Smooth muscle cell of the brain vasculature (primary cell): ENCODE measurements at places on chromosomes 2 and 18.

DNA sequence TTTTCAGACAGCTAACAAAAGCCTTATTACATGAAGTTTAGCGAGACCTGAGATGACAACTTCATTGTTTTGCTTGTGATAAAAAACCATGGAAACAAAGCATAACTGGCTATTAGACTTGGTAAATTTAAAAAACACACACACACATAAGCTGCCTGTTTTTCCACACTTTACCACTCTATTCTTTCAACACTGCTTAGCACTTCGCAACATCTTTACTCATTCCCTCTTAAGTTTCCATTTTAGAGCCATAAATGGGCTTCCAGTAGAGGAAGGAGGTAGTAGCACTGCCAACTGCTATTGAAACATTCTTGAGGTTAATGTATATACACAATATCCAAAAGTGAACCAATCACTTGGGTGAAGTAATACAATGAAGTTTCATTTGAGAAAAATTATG, 54.1 kb downstream of the BAZ2B start:
- no peak for DNase-seq

GRCh38 chr2:179335732-179336131, 71.1 kb upstream of the SESTD1 start:
- no peak for DNase-seq

DNA sequence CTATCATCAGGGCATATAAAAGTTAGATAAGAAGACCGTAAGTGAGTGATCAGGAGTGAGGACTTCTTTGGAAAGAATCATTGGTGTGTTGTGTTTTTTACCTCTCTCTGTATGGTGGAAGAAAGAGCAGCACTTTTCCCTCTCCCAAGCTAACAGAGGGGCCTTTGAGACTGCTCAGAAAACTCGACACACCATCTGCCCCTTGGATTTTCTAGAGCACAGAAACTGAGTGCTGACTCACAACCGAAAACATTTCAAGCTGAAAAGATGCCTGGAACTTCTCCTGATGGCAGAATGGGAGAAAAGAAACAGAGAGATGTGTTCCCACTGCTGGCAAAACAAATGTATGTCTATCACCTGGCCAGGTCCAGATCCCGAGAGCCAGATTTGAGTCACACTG, 156.6 kb downstream of the DNAH7 start:
- no peak for DNase-seq

- DNase-seq, result no peak
Observed at GRCh38 chr2:57760381-57760801, 286.2 kb upstream of the VRK2 start.

DNA sequence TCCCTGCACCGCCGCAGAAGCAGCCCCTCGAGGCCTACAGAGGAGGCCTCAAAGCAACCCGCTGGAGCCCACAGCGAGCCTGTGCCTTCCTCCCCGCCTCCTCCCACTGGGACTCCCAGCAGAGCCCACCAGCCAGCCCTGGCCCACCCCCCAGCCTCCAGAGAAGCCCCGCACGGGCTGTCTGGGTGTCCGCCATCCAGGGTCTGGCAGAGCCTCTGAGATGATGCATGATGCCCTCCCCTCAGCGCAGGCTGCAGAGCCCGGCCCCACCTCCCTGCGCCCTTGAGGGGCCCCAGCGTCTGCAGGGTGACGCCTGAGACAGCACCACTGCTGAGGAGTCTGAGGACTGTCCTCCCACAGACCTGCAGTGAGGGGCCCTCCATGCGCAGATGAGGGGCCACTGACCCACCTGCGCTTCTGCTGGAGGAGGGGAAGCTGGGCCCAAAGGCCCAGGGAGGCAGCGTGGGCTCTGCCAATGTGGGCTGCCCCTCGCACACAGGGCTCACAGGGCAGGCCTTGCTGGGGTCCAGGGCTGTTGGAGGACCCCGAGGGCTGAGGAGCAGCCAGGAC, 31.2 kb downstream of the GPC1 start:
- no peak for DNase-seq

DNA sequence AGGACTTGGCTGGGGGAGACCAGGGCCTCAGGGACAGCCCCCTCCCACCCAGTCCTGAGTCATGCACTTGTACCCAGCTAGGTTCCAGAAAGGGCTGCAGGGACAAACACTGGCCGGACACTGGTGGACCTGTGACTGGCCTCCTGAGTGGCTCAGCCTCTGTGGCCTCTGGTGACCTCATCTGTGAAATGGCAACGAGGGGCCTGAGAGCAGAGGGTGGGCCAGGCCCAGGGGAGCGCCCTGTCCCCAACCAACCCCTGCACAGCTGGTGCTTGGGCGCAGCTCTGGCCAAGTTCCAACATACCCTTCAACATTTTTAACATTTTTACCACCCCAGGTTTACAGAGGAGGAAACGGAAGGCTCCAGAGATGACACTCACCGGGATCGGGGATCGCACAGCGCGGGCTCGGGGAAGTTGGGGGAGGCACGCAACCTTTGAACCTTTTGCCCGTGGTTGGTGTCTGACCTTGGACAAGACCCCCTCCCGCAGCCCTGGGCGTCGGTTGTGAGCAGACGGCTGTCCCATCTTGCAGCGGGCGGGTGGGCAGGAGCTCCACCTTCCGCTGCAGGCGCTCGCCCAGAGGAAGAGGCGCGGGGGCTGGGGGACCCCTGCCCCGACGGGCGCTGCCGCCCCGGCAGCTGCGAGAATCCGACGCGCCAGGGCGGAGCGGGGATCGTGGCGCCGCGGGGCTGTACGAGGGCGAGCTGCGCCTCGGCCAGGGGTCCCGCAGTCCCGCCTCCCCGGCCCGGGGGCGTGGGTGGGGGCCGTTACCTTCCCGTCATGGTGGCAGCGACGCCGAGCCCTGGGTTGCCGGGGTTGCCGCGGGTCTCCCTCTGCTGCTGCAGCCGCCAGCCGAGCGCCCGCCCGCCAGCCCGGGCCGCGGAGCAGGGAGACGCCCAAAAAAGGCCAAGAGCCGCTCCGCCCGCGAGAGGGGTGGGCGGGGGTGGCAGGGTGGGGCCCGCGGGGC, 805 bp downstream of the LIMS2 start:
- DNase-seq, result no peak

DNA sequence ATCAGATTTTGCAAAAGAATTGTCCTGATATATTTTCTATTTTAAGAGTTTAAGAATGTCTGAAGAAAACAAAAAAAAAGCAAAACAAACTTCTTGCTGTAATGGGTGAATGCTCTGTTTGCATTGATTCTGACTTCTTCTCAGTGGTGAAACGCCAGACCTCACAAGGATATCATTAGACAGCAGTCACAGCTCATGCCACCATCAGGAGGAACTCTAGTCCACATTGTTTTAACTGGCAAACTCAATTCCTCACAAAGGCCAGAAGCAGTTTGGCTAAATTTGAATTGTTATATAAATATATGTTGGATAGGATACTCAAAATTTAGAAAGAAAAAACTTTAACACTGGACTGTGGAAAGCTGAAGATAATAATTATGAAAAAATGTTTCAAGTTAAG, 89.4 kb downstream of the DOK6 start:
- DNase-seq, result no peak

GRCh38 chr2:6972067-6972710, 55.0 kb downstream of the RNF144A start:
- DNase-seq, result no peak

- no peak for DNase-seq
Observed at GRCh38 chr18:62585274-62586150, 62.7 kb downstream of the ZCCHC2 start.

DNA sequence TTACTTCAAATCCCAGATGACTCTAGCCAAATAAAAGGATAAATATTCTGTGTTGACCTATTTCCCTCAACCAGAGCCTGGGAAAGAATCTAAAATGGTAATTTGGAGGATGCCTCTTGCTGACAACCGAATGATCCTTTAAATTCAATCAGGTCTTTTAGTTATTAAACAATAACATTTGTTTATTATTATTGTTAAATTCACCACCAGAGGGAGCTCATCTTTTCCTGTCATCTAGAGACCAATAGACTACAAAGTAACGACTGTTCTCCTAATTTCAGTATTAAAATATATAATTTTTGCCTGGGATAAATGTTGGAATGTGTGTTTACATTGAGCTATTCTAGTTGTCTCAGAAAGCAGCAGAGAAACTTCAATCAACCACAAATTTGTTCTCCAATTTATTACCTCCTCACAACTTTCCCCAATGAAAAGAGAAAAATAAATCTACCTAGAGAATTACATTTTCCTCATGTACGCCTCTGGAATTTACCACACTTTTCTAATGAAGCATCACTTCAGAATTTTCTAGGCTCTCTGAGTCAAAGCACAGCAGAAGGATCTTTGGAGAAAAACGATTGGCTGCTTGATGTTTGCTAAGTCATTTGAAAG, 142.7 kb downstream of the SCG2 start:
- DNase-seq, result no peak

DNA sequence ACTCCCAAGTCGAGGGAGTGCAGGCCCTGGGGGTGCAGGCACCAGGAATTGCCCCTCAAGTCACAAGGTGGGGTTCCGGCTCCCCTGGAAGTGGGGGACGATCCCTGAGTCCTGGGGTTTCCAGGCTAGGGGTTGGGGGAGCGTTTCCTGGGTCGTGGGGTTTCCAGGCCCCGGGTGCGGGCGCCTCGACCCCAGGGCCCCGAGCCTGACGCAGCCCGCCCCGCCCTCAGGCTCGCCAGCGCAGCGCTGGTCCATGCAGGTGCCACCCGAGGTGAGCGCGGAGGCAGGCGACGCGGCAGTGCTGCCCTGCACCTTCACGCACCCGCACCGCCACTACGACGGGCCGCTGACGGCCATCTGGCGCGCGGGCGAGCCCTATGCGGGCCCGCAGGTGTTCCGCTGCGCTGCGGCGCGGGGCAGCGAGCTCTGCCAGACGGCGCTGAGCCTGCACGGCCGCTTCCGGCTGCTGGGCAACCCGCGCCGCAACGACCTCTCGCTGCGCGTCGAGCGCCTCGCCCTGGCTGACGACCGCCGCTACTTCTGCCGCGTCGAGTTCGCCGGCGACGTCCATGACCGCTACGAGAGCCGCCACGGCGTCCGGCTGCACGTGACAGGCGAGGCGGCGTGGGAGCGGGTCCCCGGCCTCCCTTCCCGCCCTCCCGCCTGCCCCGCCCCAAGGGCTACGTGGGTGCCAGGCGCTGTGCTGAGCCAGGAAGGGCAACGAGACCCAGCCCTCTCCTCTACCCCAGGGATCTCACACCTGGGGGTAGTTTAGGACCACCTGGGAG, 12.0 kb downstream of the SIGLEC15 start:
- DNase-seq, result no peak

DNA sequence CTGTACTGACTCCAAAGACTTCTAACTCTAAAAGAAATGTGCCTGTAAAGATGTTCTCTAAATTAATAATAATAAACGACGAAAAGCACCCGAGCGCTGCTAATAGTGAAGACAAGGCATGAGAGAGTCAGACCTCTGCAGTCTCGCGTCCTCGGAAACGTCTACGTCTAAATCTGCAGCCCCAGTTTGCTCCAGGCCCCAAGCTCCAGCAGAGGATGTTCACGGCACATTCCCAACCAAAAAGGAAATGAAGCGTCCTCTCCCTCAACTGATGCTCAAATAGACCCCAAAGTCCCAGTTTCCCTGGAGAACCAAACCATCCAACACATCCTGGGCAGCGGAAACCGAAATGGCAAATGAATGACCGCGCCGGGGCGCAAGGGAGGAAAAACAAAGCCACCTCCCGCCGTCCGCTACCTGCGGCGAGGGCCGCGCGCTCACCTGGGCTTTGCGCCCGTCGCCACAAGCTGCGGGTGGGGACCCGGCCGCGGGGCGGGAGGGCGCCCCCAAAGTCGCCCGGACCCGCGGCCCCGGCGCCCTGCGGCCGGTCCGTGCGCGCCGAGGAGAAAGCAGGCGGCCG, 47.1 kb upstream of the CCDC150 start:
- DNase-seq, result no peak

GRCh38 chr2:233882353-233882752, 14.2 kb upstream of the MSL3B start:
- no peak for DNase-seq

- DNase-seq, result no peak
Observed at GRCh38 chr18:51290860-51291259, 93.4 kb upstream of the MEX3C start.

DNA sequence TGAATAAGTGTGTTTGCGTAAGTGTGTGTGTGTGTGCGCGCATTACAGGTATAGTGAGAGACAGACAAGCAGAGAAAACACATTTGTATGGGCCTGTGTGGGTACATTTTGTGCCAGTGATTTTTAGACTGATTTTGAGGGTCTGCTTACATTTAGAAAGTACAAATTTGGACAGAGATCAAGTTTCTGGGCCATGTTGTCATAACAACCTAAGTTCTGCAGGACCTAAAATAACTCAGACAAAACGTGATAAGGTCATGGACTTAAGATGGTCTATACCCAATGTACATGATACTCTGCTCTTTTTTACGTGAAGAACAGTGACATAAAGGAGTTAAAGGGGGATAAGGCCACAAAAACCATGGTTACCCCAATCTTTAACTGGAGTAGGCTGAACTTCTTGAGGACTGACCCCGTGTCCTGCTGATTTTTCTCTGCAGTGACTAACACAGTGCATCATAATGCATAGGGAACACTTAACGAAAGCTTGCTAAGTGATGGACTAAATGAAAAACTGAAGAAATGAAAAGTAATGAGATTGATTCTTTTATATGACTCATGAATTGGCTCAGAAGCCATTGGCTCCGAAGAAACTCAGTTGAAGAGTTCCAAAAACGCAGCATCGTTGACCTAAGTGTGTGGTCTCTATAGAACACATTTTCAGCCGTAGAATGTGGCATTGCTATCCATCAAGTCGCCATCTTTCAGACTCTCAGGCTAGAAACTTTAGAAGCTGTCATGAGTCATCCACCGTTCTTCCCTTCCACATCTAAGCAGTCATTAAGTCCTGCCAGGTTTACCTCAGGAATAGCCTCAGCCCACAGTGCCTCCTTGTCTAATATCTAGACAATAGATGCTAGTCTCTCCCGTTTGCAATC, 61.6 kb upstream of the NCOA1 start:
- no peak for DNase-seq

DNA sequence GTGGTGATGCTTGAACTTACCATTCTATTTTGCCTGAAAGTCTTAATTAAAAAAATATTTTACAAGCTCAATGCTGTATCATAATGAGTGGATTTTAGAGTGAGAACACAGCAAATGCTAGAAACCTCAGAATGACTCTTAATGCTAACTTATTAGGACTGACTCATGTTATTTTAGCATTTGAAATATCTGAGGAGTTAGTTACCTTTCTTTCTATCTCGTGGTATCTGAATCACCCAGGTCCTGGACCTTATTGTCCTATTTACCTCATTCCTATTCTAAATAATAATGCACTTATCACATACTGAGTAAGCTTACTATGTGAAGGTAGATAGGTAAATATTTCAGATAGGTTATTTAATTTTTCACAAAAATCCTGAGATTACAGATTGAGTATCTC, 70.7 kb downstream of the SOS1 start:
- DNase-seq, result no peak

GRCh38 chr2:207926133-207926988, 99.0 kb downstream of the PLEKHM3 start:
- DNase-seq, result peak; percentile 7

DNA sequence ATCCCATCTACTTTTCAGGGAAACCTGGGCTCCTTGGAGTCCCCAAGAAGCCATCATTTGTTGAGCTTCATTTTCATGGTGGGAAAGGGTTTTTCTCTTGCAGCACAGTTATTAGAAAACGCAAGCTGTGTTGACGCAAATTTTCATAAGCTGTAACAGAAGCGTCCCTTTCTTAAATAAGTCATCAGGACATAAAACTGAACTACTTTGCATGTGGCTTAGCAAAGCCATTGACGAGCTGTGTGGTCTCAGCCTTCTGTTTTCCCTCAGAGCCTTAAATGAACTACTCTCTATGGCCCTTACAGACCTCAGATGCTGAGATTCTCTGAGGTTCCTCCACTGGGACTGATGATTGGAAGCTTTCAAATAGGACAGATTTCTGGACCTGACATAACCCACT, 85.1 kb downstream of the ARL4C start:
- DNase-seq, result no peak

GRCh38 chr2:132788310-132788838, 118.4 kb upstream of the LYPD1 start:
- no peak for DNase-seq
